ENCODE measurements at places on chromosomes 6 and 20.

GRCh38 chr6:108737594-108738546 lies 110.4 kb upstream of the ARMC2 start:
- no peaks in the 10 kb centered on the region for H3K36me3 ChIP-seq
- DNase-seq: peak; percentile 53
- no peaks in the 10 kb centered on the region for H3K4me1 ChIP-seq
- no peak overlapping the region for H3K27ac ChIP-seq

DNA sequence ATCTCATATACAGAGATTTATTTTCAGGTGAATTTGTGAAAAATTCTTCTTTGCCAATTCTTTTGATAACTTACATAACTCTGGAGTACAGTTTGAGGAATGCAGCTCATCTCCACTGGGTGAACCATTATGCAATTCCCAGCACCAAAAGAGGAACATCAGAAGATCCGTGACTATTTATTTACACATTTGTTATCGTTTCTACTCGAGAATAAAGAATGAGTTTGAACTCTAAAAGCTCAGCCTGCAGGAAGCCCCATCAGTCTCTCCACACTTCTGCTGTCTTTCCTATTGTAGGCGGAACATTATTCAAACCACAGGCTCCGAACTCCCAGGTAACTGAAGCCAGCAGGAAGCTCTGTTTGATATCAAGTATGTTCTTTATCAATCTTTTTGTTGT lies 95.9 kb upstream of the IFNGR1 start:
- H3K4me3 ChIP-seq: no peak overlapping the region
- no peak overlapping the region for H3K27ac ChIP-seq
- no peaks in the 10 kb centered on the region for H3K27me3 ChIP-seq
- DNase-seq: no peak

GRCh38 chr20:17617212-17617867 lies 47.5 kb downstream of the DSTN start:
- H3K27me3 ChIP-seq: no peaks in the 10 kb centered on the region
- DNase-seq: peak; percentile 76
- H3K4me3 ChIP-seq: no peak overlapping the region

- no peak for DNase-seq
- no peak overlapping the region for H3K4me3 ChIP-seq
- H3K27me3 ChIP-seq: no peaks in the 10 kb centered on the region
- no peaks in the 10 kb centered on the region for H3K36me3 ChIP-seq
Measured at GRCh38 chr6:95365454-95365853, 211.9 kb upstream of the MANEA start.

GRCh38 chr20:774016-774659 lies 5.8 kb upstream of the SLC52A3 start:
- H3K4me1 ChIP-seq: no peaks in the 10 kb centered on the region
- no peaks in the 10 kb centered on the region for H3K27me3 ChIP-seq
- DNase-seq: no peak
- no peak overlapping the region for H3K27ac ChIP-seq

DNA sequence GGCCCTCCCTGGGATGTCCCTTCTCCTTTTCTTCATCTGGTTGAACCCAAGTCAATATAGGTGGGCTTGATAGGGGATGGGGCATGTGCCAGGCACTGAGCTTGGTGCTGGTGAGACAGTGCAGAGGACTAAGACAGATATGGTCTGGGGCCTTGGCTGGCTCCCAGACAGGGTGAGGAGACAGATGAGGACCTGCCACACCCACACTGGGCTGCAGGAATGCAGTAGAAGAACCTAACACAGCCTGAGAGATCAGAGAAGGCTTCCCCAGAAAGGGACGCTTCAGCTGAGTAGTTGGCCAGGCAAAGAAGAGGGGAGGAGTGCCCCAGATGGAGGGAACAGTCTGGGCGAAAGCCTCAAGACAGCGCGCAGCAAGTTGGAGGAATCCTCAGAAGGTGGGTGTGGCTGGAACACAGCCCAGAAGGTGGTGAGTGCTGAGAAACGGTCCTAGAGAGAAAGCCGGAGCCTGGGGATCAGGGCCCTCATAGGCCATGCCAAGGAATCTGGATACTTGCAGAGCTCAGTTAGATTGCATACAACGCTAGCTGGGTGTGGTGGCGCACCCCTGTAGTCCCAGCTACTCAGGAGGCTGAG lies 26.4 kb downstream of the CD40 start:
- H3K36me3 ChIP-seq: no peaks in the 10 kb centered on the region
- H3K4me3 ChIP-seq: no peak overlapping the region
- DNase-seq: no peak

- no peak for DNase-seq
- no peaks in the 10 kb centered on the region for H3K36me3 ChIP-seq
- no peak overlapping the region for H3K27ac ChIP-seq
- peaks cover 14% of the 10 kb centered on the region for H3K4me1 ChIP-seq
- H3K4me3 ChIP-seq: no peak overlapping the region
Measured at GRCh38 chr6:87586371-87587077, 3.3 kb downstream of the RARS2 start.

GRCh38 chr20:25378884-25379733 lies 11.5 kb downstream of the ABHD12 start:
- H3K36me3 ChIP-seq: no peaks in the 10 kb centered on the region
- no peaks in the 10 kb centered on the region for H3K4me1 ChIP-seq
- H3K27ac ChIP-seq: no peak overlapping the region
- no peaks in the 10 kb centered on the region for H3K27me3 ChIP-seq

DNA sequence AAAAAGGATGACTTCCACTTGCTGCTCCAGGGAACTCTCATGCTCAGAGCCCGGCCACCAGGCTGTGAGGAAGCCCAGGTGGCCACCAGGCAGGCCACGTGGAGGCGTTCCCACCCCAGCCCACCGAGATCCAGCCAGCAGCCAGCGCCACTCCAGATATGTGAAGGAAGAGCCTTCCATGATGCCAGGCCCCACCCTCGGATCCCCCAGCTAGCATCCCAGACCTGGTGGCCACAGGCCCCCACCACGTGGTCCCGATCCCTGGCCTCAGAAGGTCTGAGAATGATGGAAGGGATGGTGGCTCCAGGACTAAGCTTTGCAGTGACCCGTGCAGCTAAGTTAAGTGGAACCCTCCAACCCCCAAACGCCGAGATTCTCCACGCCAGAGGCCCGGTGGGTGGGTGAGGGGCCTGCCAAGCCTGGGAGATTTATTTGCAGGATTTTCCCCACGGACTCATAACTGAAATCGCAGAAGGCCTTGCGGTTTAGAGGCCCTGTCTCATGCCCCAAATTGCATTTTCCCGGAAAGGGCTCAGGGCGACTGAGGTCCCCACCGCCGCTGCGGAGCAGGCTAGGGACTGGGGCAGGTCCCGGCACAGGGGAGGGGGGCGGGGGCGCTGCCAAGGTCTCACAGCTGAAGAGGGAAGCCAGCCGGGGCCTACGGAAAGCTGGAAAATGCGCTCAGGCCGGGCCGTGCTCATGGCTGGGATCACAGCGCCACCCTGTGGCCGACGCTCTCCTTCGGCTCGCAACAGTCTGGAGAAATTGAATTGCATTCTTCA lies 31.1 kb upstream of the CST7 start:
- no peaks in the 10 kb centered on the region for H3K4me1 ChIP-seq
- no peak overlapping the region for H3K4me3 ChIP-seq
- H3K27ac ChIP-seq: no peak overlapping the region
- no peaks in the 10 kb centered on the region for H3K27me3 ChIP-seq

DNA sequence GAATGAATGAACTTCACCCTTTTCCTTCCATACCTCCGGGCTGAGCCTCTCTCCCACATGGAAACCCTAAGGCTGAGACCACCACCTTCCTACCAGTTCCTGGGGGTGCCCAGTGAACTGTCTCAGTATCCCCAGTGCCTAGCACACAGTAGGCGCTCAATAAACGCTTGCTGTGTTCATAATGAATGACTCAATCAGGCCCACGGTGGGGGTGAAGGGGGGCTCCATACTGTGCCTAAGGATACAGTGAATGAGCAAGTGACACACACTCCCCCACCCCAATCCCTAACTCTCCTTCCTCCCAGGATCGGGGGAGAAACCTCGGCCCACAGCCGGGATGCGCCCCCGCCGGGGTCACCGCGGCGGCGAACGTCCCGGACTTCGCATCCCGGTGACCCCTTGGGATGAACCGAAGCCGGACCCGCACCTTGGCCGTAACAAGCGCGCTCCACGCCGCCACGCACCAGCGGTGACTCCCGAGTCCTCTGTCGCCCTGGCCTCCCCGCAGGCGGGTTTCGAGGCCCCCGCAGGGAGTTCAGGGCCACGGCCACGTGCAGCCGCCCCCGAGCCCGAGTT lies 592 bp downstream of the KCNG1 start:
- H3K27me3 ChIP-seq: no peaks in the 10 kb centered on the region
- DNase-seq: no peak
- peak overlapping the region; percentile 52 for H3K4me3 ChIP-seq
- H3K36me3 ChIP-seq: no peaks in the 10 kb centered on the region

DNA sequence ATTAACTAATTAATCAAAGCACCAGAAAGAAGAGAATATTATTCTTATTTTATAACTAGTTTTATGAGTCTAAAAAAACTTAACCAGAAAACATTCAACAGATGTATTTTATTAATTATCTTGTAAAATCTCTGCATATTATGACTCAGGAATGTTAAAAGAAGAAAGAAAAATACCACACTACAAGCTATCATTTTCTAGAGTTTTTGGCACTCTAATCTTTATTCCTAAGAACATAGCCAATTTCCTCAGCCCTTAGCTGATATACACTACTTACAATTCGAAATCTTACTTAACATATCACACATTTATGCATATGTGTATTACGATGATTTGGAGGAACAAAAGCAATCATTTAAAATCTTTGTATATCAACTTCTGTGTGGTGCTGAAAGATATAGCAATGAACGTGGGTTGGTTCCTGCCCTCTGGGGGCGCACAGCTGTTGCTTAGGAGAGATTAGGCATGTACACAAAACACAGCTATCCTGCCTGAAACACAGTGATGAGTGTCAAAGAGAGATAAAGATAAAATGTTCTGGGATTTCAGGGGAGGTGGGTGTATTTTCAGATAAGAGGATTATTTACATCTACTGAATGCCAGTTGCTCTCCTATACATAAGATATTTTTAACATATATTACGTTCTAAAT lies 404.5 kb downstream of the SYNE1 start:
- no peak for DNase-seq
- H3K4me1 ChIP-seq: no peaks in the 10 kb centered on the region
- H3K27ac ChIP-seq: peak overlapping the region; percentile 62

DNA sequence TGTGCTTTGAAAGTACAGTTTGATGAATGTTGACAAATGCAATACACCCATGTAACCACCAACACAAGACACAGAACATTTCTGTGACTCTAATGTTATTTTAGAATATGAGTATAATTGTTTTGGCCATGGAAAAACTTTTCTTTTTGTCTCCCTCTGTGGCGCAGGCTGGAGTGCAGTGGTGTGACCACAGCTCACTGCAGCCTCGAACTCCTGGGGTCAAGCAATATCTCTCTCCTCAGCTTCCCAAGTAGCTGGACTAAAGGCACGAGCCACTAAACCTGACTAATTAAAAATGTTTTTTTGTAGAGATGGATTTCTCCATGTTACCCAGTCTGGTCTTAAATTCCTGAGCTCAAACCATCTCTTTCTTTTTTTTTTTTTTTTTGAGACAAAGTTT lies 20.3 kb upstream of the BCAS4 start:
- DNase-seq: no peak
- H3K36me3 ChIP-seq: no peaks in the 10 kb centered on the region
- no peaks in the 10 kb centered on the region for H3K4me1 ChIP-seq
- H3K27ac ChIP-seq: no peak overlapping the region
- no peak overlapping the region for H3K4me3 ChIP-seq

- H3K27ac ChIP-seq: no peak overlapping the region
- no peak for DNase-seq
- no peaks in the 10 kb centered on the region for H3K36me3 ChIP-seq
- H3K4me1 ChIP-seq: no peaks in the 10 kb centered on the region
- no peaks in the 10 kb centered on the region for H3K27me3 ChIP-seq
Measured at GRCh38 chr6:24126586-24127192, 674 bp downstream of the NRSN1 start.

Measured in uterus (tissue), 4 donors.